ENCODE measurements at places on chromosomes 7 and 10.

DNA sequence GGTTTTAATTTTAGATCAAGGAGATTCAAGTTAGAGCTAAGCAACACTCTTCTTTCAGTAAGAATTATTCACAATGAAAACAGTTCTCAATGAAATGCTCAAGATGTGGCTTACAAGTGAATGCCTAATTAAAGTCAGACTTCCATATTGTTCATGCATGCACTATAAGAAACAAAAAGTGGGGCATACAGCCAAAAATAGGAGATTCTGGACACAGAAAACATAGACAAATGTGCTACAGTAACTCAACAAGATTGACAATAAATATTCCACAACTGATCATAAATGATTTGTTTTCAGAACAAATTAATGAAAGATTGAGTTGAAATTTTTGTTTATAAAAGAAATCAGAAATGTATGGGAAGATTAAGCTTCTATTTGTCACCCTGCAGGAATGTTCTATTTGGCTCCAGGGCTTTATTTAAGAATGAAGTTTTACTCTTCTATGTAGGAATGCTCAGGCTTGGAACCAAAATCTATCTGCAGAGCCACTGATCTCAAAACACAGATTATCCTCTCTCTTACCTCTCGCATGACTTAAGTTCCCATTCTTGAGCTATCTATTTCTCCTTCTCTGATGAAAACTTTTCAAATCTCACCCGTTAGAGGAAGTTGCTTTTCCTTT, 89.0 kb upstream of the PIP4K2A start:
- no peak for DNase-seq

DNA sequence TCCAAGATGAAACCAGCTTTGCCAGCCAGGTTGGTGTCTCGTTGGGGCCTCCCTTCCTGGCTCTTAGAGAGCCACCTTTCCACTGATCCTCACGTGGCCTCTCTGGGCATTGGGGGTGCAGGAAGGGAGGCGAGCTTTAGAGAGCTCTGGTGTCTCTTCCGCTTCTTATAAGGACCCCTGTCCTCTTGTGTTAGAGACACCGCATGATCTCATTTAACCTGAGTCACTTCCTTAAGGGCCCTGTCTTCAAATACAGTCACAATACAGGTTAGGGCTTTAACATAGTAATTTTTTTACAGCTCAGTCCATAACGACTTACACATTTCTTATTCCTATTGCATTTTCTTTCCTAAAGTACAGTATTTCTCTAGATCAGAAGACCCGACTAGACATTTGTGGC, 535.8 kb downstream of the SDK1 start:
- no peak for DNase-seq

DNA sequence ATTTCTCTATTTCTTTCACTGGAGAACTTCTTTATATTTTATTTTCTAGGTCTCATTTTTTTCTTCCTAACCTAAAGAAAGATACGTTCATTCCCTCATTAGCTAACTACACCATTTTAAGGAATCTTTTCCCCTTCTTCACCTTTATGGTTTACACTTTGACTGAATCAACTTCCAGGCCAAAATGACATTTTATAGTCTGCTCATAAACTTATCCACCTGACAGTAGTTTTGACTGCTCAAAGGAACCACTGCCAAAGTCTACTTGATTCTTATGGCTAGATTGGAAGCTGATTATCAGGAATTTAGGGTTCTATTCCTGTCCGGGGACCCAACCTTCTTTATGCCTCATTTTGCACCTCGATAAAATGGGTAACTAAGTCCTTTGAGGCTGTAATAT, 73.0 kb upstream of the FOXP2 start:
- no peak for DNase-seq

- no peak for DNase-seq
These were observed 3.0 kb downstream of the SEMA4G start for GRCh38 chr10:100972115-100972903.

DNA sequence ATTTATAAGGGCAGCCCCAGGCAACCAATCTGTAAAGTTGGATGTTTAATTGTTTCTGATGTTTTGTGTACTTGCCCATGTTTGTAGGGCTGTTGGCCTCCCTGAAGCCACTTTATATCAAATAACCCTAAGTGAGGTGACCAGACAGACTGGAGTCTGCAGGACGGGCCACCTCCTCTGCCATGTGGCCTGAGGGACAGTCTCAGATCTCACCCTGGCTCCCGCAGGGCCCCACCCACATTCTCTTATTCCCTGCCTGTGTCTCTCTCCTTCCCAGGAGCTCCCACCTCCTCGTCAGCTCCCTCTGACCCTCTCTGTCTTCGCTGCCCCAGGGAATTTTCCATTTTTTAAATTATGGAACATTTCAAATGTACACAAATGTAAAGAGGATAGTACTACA, 9.5 kb upstream of the C10orf71 start:
- DNase-seq: no peak

DNA sequence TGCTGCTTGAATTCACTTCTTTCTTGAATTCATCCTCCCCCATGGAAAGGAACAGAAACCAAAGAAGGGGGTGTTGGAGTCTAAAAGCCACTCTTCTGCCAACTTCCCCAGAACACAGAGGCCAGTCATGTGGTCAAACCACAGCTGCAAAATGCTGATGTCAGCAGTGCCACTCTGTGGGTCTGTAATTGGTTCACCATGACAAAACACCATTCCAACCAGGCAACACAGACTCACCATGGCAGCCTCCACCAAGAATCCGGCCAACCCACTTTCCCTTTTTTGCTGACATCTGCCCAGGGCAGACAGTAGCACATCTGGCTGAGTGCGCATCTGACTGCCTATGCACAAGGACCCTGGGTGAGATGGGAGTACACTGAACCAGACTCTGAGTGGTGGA, 16.8 kb downstream of the OSBPL3 start:
- no peak for DNase-seq

DNA sequence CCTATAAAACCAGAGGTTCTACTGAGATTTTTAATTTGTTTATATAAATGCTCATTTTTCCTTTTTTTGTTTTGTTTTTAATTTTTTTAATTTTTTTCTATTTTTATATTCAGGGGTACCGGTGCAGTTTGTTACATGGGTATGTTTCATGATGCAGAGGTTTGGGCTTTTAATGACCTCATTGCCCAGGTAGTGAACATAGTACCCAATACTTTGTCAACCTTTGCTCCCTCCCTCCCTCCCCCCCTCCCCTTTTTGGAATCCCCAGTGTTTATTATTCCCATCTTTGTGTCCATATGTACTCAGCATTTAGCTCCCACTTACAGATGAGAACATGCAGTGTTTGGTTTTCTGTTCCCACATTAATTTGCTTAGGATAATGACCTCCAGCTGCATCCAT, 94.4 kb upstream of the NEBL start:
- no peak for DNase-seq

GRCh38 chr7:29065181-29065857, 81.0 kb downstream of the CPVL start:
- DNase-seq: no peak

DNA sequence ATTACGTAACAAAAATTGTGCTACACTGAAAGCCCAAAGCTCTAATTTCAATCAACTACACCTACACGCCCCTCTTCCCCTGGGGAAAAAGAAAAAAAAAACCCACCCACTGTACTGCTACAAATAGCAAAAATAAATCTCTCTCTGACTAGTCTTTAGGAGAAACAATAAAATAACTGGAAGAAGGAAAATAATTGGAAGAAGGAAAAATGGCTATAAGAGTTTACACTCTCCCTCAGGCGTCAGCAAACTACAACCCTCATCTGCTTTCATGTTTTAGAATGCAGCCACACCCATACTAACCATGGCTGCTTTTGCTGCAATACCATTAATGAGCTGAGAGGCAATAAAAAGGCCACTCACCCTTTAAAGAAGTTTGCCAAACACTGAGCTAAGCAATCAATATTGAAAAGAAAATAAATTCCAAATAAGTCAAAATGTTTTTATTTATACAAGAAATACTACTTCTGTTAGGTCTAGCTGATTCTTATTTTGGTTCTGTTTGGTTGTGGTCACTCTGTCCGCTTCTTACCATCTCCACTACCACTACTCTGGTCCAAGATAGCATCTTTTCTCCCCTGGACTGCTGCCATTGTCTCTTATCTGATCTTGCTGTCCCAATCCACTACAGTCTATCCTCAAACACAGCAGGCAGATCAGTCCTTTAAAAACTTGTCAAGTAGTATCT, 3.8 kb downstream of the MINDY3 start:
- DNase-seq: no peak

GRCh38 chr10:94353336-94353735, 9.4 kb downstream of the NOC3L start:
- no peak for DNase-seq

- DNase-seq: no peak
These were observed 26.4 kb downstream of the AUTS2 start for GRCh38 chr7:69624435-69625230.

DNA sequence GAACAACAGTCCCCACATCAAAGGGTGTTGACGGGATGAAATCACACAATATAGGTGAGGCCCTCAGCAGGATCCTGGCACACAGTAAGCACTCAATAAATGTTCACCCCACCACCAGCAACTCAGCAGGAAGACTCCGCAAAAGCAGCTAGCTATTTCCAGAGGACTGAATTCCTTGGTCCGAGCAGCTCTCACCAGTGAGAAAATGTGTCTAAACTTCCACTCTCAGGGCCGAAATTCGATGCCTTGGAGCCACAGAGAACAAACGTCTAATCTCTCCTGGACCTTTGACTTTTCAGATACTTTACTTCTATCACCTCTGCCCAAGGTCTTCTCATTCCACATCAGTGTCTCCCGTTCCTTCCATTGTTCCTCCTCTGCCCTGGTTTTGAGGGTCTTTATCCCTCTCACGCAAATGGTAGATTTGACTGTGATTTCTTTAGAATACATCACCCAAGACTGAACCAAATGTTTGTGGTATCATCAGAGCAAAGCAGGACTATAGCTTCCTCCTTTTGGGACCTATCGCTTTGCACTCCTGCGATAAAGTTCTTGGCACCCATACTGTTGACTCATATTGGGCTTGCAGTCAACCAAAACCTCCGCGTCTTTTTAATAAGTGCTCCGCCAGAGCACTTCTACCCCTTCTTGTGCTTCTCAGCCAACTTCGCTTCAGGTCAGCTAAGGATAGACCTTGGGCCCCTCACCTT, 903 bp upstream of the NT5C2 start:
- DNase-seq: no peak

- DNase-seq: no peak
These were observed 10.4 kb downstream of the RAB11FIP2 start for GRCh38 chr10:118036281-118036875.

DNA sequence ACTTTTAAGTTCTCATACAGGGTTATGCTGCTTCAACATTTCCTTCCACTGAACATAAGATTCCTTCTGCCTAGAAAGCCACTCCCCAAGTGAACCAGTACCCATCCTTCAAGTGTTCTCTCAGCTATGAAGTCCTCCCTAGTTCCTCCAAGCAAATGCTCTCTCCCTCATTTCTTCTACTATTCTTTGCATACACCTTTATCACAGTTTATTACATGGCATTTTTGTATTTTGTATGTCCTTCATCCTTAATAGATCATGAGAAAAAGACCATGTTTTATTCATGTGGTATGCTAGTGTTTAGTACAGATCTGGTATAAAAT, 1.9 kb downstream of the SYPL1 start:
- no peak for DNase-seq

- no peak for DNase-seq
These were observed 83.6 kb upstream of the DLX6 start for GRCh38 chr7:96921771-96922170.

DNA sequence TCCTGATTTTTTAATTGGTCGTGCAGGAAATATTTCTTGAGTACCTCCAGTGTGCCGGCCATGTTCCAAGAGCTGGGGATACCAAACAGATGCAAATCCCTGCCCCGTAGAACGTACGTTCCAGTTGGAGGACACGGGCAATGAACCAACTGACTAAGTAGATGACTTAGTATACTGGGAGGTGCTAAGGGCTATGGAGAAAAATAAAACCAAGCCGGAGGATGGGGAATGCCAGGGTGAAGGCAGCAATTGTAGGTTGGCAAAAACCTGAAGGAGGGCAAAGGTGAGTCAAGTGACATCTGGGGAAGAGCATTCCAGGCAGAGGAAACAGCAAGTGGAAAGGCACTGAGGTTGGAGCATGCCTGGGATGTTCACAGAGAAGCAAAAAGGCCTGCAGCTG, 6.8 kb upstream of the VSIR start:
- no peak for DNase-seq

GRCh38 chr7:21184942-21185652, 242.8 kb upstream of the SP4 start:
- DNase-seq: no peak

GRCh38 chr10:77978360-77978759, 51.0 kb downstream of the POLR3A start:
- no peak for DNase-seq

Measured in stimulated activated CD4-positive, alpha-beta T cell treated with anti-CD3 and anti-CD28 coated beads, Interleukin-12 subunit alpha, Interleukin-12 subunit beta, amount 100 ng/mL, for 24 hours (primary cell).